ENCODE measurements at places on chromosomes 16 and 17.

DNA sequence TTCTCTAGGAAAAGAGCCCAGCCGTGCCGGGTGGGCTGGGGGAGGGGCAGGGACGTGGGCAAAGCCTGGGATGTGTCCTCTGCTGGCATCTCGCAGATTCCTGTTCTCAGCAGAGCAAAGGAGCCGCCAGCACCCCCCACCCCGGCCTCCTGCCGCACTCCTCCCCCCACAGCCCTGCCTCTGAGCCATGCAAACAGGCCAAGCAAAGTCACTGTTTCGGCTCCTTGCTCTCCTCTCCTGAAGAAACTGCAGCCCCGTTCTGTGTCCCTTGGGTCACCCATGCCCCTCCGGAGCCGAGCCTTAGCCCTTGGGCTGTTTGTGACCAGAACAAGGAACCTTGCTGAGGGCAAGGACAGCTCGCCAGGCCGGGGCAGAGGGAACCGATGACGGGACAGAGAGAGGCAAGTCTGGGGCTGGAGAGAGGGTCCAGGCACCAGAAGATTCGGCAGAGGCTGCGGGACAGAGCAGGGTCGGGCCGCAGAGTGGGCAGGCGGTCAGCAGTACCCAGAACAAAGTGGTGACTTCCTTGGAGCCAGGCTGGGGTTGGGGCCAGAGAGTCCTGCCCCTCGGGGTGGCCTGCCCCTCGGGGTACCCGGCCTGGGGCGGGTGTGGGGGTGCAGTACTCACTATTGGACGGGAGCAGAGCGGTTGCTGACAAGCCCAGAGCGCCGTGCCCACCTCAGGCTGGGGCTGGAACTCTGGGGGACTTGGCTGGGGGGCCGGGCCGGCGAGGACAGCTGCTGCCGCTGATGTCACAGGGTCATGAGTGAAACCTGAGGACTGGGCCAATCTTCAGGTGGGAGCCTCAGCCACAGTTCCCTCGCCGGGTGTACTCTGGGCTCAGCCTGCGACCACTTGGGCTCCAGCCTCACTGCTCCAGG, 9.2 kb upstream of the PRR29 start:
- DNase-seq: no peak

DNA sequence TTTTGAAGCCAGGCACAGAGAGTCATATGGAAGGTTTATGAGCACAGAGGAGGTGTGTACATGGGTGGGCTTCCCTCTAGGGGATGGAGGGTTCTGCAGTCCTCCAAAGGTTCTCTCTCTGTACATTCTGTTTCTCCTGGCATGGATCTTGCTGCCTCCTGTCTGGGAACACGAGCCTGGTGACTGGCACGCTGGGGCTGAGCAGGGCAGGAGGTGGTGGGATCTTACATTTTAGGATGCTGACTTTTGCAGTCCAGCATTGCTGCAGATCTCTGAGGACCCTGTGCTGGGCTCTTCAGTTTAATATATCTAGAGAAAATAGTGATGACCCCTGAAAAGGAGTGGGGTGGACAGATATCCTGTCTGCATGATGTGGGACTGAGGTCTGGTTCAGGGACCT, 23.0 kb downstream of the FOXL1 start:
- DNase-seq: no peak

GRCh38 chr16:27967169-27967568, 96.3 kb downstream of the GSG1L start:
- no peak for DNase-seq

- no peak for DNase-seq
Measured at GRCh38 chr17:70017112-70017511, 57.9 kb upstream of the KCNJ16 start.

DNA sequence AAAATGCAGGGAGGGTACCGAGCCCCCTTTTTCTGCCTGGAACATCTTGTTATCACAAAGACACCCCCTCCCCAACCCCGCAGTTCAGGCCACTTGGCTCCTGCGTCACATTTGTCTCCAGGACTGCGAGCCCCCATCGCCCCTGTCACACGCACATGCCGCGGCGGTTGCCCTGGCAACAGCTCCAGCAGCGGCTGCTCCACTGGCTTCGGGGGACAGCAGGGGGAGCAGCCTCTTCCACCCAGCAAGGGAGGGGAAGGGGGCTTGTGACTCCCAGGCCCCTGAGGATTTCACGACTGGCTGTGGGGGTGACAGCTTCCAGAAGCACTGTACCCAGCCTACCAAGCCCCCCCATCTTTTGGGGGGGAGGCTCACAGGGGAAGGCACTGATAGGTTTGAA, 2.6 kb downstream of the BAIAP3 start:
- no peak for DNase-seq

DNA sequence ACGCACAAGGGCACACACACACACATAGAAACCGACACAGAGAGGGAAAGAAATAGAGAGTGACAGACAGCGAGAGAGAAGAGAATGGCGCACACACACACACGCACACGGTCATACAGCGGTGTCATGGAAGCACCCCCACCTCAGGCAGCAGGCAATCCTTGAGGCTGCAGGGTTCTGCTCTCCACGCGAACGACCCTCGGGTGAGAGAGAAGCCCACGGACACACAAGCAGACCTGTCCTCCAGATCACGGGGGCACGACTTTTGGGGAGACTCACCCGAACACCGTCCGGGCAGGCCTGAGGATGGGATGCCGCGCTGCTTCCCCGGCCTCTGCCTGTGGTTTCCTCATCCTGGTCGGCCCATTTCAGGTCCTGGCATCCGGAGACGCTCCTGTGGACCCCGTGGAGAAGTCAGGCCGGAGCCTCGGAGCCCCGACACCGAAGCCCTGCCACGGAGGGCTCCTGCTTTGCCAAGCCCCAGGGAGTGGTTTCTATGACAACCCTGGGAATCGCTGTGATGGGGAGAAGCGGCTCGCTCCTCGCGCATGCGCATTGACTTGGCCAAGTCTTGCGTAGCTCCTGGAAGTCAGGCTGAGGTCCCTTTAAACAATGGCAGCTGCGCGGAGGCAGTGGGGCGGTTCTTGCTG, 118.2 kb upstream of the KCNJ18 start:
- DNase-seq: no peak

DNA sequence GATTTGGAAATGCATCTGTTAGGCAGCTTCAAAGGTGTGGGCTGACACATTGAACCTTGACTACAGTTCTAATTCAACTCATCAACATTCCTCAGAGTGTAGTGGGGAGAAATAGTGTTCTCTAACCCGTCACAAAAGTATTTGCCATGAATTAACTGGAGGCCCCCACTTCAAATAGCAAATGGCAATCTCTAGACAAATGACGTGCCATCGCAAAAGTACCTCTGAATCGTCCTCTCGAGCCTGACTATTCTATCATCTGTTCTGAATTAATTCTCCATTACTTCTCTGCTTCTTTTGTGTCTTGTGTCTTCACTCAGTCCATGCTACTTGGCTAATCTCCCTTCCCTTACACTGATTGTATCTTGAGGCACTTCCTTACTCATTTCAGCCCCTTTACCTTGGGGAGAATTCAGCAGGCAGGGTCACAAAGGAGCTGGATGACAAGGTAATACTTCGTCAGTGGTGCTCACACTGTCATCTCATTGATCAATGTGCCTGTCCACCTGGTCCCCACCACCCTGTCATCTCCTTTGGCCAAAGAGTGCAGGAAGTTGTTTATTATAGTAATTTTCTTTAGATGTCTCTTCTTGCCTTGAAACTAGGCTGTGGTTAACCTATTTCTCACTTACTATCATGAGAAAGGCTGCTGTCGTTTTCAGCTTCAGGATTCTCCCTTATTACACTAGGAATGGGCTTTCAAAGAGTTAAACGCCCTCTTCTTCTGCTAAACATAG, 108.4 kb downstream of the SYCE1L start:
- no peak for DNase-seq

DNA sequence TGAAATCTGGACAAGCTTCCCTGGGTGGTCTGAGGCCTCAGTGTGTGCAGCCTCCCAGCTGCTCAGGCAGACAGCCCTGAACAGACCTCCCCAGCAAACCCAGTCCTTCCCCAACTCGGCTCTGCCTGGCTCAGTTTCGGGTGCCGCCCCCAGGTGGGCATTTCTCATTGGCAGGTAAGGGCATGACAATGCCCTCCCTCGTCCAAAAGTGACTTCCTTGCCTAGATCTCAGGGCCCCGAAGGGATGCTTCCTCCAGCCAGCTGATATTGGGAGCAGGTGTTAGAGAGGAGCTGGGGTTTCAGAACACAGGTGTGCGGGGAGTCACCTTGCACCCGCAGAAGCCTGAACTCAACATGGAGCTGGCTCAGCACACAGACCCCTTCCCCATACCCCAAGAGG, 3.8 kb upstream of the PPL start:
- no peak for DNase-seq

DNA sequence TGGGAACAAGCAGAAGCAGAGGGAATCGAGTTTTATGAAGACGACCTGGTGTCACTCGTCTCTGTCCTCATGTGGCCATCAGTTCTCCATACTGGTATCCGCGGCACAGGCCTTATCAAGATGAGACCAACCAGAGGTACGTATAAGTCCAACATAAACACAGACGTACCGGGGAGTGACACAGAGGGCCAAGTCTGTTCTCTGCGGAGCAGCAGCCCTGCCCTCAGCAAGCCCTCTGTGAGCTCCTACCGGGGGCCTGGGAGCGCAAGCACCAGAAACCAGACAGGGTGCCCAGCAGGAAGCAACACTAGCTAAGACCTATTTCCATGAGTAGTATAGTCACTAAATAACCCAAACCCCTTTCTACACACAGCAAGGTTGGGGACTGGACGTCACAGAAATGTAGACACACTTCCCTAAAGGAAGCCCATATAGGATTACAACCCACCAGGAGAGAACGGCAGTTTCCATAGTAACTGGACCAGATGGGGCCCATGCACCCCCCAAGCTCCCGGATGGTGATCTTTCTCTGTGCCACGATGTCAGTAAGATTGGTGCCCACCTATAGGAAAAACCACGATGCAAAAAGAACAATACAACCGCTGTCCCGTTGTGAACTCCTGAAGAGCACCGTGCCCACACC, 911 bp downstream of the ARL16 start:
- no peak for DNase-seq
